8988T (cell line): ENCODE measurements at places on chromosomes 2 and 18.

GRCh38 chr18:11859903-11860407, 8.7 kb downstream of the CHMP1B start:
- DNase-seq: no peak

DNA sequence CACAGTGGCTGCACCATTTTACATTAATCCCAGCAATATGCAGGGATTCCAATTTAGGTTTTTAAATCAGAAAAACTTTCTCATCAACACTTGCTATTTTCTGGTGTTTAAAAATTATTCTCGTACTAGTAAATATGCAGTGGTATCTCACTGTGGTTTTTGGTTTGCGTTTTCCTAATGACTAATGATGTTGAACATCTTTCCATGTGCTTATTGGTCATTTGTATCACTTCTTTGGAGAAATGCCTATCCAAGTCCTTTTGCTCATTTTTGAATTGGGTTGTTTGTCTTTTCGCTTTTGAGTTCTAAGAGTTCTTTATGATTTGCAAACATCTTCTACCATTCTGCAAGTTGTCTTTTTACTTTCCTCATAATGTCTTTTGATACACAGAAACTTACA, 62.1 kb upstream of the TCF7L1 start:
- no peak for DNase-seq

GRCh38 chr2:85748039-85748734, 5.6 kb upstream of the ATOH8 start:
- no peak for DNase-seq

DNA sequence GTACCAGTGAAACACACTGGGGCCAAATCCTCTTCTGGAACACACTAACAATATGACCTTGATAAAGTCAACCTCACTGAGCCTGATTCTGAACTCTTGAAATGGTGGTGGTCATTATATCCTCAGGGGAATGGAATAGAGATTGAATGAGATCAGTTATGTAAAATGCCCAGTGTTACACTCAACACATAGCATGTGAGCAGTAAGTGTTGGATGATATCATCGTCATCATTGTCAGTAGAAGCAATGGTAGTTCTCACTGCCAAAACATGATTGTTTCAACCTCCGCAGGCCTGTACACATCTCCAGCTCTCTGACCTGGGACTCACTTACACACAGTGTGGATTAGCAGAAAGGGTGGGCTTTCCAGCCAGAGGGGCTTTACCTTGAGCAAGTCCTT, 5.5 kb upstream of the ST8SIA3 start:
- no peak for DNase-seq

DNA sequence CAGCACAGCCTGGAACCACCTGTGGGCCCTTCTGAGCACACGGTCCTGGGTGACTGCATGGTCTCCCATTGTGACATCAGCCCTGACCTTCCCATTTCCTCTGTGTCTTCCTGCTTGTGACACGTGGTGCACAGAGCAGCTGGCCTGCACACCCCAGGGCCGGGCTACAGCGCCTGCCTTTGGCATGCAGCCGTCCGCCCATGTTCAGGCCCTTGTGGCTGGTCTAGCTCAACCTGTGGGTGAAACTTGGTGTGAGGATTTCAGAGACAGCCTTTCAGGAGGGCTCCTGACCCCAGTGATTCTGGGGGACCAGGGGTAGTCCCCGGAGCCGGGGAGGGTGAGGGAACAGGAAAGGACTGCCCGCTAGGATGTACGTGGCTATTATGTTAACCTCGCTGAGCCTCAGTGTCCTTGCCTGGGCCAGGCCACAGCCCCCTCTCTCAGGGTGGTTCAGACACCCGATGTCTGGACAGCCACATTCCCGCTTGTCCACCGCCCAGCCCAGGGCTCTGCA, 284.8 kb upstream of the HS6ST1 start:
- no peak for DNase-seq
